Left hindlimb (tissue), 1 donor: ENCODE measurements at places on chromosomes 7 and 10.

DNA sequence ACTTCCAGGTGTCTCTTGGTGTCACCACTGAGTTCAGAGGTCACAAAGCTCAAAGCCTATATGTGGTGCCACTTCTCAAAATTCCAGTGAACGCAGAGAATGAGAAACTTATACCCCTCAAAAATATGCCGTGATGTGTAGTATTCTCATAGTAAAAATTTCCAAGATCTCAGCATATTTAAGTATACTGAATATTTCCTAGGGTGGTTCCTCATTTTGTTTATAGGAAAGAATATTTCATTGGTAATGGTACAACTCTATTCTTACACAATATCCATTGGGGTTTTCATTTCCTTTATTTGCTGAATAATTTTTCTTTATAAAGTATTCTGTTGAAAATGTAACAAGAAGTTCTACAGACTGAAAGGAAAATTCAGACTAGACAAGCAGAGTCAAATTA is 58.9 kb upstream of the ADO start:
- DNase-seq, result no peak

DNA sequence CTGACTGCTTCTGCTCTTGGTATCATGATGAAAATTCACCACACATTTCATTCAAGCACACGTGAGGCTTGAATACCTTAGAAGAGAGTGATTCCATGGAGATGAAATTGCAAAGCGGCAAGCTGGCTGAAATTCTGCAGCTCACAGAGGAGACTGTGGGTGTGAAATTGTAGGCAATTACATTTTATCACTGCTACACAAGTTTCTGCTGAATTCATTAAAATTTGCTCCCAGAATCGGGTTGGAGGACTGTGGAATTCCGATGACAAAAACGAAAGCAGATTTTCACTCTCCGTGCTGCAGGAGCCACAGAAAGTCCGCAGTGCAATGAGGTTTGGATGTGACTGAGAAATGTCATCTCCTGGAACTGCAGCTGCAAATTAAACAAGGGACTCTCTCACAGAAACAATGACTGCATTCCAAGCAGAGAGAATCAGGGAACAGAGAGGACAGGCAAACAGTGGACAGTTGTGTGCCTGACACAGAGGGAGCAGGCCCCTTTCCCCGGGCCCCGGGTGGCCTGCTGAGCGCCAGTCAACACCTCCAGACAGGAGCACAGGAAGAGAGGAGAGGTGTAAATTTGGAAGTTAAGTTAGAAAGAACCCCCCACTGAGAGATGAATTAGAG is 109.1 kb downstream of the C10orf90 start:
- DNase-seq, result no peak

DNA sequence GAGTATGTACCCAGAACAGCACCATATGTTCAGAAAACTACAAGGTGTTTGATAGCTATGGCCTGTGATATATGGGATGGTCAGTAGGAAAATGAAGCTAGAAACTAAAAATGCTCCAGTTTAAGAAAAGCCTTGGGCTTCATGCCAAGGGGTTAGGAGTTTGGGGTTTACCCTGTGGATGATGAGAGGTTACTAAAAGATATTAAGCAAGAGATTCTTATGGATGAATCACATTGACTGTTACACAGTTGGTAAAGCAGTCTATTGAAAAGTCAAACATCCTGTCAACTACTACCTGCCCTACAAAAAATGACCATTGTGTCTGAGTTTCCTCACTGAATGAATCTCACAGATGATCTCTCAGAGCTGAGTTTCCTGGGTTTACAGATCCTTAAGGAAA is 166.2 kb upstream of the INHBA start:
- no peak for DNase-seq

GRCh38 chr7:115306586-115306985 is 384.7 kb downstream of the MDFIC start:
- DNase-seq, result no peak

DNA sequence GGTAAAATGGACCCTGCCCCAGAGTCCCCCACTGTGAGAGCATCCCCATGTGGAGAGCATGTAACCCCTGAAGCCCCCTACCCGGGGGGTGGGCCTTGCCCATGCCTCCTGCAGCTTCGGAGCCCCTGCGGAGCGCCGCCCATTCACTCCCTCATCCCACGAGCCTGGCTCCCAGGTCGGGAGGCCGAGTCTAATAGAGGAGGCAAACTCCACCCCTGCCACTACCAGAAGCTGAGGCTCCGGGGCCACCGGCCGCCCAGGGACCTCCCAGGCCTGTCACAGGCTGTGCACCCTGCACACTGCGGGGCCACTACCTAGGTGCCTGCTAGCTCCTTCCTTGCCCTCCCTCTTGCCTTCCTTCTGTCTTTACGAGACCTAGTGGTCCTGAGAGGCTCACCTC is 17.4 kb downstream of the WDR86 start:
- peak; percentile 16 for DNase-seq

DNA sequence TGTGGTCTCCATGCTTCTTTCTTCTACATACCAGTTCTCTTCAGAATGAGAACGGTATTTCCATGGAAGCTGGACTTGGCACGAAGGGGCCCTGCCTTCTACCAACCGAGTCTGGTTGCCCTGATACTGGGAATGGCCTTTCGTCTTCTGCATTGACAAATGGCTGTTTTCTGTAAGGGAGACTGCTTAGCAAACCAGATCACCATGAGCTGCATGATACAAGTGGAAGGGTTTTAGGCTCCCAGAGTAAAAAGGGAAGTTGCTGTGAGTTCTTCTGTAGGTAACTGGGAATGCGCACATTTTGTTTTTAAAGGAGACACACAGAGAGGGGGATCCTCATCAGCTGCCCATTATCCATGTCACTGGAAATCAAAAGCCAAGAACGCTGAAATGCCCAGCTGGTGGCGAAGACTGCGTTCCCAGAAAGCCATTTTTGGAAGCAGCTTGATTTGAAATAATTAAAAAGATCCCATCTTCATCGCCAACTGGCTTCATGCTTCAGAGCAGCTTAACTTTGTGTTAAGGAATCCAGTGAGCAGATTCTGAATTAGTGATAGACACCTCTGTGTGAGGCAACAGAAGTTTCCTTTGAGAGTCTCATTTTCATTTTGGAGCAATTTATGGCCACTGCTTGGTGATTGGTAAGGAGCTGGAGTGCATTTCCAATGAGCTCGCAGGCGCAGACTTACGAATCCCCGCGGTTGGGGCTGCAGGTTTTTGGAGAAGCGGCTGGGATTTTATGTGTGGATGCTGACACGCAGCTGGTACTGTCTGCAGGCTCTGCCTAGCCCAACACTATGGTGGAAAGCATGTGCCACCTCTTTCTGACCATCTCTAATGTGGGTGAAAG is 672.7 kb upstream of the FOXK1 start:
- no peak for DNase-seq

DNA sequence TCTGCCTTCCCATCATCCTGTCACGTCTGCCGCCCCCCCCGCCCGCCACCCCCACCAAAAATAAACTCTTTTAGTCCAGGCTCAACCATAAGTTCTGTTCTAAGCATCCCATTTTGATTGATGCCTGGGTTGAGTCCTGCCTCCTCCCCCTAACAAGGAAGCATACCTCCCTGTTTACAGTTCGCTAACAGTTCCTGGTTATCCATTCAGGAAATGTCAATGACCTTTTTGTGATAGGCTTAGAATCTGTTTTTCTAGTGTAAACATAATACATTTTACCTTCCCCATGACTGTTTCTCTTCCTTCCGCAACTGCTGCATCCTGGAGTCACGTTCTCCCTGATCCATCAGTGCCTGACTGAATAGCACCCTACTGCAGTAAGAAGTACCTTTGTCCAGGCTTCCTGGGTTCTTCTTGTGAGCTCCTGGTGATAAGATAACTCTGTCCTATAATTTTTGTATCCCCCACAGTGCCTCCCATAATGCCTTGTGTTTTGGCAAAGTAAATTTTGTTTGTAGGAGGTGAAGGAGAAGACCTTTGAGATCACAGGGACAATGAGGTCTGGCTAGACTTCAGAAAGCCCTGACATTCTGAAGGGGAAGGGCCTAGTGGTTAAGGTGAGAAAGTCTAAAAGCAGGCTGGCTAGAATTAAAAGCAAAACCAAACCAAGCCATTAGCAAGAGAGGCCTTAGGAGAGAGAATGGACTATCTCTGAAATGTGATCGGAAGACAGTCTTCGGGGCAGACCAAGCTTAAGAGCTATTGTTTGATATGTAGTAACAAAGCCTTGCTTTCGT is 7.3 kb downstream of the AGFG2 start:
- DNase-seq, result no peak

GRCh38 chr10:3068201-3068967 is 1.0 kb downstream of the PFKP start:
- peak; percentile 71 for DNase-seq

DNA sequence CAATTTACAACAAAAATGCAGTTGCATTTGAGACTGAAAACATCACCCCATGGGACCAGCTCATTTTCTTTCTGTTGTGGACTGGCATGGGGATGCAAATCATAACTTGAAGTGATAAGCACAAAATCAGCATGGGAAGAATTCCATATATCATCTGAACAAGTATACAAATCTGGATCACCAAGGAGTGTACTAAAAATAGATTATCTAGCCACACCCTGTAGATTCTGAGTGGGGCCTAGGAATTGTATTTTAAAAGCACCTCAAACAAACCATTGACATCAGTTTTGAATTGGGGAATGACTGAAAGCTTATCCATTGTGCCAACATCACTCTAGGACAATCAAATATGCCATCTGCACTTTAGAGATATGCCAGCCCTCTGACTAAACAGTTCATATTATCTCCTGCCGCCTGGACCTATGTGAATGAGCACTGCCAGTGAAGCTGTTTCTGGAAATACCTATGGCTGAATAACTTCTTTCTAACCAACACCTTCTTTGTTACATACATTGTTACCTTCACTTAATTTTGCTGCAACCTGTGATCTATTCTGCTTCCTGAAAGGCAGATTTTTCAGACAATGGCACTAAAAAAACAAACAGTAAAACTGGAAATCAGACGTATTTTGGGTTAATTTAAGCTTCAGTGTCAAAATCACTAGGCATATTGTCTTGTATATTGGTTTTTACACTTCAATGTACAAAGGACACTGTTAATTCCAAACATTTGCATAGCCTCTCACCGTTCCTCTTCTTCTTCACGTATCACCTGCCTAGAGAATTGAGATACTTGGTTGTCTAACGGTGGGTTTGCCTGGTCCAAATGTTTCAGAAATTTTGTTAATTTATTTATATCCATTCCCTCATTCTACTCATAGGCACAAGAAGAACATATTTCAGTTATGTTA is 42.4 kb upstream of the HGF start:
- no peak for DNase-seq

DNA sequence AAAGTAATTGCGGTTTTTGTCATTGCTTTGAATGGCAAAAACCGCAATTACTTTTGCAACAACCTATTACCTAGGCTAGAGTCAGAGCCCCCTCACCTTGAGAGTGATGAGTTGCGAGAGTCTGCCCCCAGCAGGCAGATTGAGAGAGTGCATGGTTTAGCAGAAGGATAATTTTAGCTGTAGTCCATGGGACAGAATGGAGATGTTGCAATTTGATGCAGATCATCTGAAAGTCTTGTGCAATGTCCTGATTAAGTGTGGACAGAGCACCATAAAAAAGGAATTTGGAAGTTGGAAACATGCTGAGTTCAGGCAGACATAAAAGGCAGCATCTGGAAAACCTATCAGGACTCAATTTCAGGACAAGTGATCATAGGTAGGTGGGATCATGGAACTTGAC is 48.7 kb downstream of the GPR141 start:
- no peak for DNase-seq

GRCh38 chr10:26408858-26409494 is 29.2 kb upstream of the APBB1IP start:
- no peak for DNase-seq

DNA sequence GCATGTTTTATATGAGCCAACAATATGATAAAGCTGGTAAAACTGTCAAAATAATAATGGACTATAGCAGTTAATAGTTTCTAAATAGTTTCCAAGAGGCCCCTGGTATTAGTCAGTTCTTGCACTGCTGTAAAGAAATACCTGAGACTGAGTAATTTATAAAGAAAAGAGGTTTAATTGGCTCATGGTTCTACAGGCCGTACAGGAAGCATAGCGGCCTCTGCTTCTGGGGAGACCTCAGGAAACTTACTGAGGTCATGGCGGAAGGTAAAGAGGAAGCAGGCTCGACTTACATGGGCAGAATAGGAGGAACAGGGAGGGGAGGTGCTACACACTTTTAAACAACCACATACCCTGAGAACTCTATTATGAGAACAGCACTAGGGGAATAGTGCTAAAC is 104.6 kb downstream of the PPP1R9A start:
- DNase-seq, result no peak

GRCh38 chr10:22058201-22058600 is 54.7 kb upstream of the DNAJC1 start:
- DNase-seq, result no peak

GRCh38 chr7:32336726-32337125 is 153.5 kb downstream of the LSM5 start:
- DNase-seq, result no peak

- no peak for DNase-seq
Observed at GRCh38 chr7:69476416-69476815, 121.9 kb upstream of the AUTS2 start.

DNA sequence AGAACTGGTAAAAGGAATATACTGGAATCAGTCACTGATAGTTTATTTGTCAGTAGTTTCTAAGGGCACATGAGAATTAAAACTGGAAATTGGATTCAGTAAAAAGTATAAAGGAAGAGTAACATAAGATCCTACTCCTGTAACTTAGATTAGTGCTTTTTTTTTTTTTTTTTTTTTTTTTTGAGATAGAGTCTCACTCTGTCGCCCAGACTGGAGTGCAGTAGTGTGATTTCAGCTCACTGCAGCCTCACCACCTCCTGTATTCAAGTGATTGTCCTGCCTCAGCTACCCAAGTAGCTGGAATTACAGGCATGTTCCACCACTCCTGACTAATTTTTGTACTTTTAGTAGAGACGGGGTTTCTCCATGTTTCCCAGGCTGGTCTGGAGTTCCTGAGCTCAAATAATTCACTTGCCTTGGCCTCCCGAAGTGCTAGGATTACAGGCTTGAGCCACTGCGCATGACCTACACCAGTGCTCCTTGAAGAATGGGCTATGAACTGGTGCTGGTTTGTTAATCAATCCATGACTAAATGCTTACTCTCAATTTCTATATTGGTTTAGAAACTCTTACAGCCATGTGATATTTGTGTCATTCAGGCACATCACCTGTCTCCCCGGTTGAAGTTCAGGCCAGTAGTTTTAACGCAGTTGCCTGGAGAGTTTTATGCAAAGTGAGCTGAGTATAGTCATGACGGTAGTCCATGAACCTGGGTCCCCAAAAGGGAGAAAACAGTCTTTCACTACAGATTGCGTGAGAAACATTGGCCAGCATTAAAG is 65.0 kb downstream of the ZEB1 start:
- no peak for DNase-seq

- DNase-seq, result no peak
Observed at GRCh38 chr7:114082642-114083165, 163.9 kb upstream of the PPP1R3A start.

DNA sequence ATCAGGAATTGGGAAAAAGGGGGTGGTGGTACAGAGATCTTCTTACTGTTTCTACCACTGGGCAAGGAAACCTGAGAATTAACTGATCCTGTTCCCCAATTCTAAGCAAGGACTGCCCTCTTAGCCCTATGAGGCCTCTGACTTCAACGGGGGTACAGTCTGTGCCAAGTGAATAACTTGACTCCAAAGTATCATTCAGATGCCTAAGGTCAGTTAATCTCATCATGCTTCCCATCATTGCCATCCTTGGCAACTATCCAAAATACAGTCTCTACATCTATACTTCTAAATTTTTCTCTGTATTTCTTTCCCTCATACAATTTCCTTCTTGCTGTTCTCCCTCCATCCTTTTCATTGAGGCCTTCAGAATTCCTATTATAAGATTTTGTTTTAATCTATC is 10.5 kb downstream of the PPP3CB start:
- no peak for DNase-seq

- peak; percentile 59 for DNase-seq
Observed at GRCh38 chr10:117684672-117685211, 142.2 kb downstream of the EMX2 start.

GRCh38 chr10:63759335-63759734 is 238.1 kb downstream of the REEP3 start:
- no peak for DNase-seq
